ENCODE measurements at places on chromosomes 3 and 15.

DNA sequence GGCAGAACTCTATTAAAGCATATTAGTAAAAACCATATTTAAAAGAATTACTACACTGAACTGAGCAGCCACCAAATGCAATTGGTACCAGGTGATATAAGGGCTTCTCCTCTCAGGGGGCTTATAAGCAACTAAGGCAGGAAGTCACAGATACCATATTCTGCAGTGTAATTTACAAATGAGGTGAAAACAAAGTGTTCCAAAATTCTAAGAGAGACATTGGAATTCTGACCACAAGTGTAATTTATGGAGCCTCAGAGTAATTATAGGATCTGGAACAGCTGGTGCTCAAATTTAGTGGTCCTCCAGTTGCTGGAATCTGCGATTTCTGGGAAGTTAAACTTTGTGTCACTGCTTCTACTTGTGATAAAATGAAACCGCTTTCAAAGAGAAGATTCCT, 3.1 kb upstream of the NR1I2 start:
- no peak for DNase-seq

DNA sequence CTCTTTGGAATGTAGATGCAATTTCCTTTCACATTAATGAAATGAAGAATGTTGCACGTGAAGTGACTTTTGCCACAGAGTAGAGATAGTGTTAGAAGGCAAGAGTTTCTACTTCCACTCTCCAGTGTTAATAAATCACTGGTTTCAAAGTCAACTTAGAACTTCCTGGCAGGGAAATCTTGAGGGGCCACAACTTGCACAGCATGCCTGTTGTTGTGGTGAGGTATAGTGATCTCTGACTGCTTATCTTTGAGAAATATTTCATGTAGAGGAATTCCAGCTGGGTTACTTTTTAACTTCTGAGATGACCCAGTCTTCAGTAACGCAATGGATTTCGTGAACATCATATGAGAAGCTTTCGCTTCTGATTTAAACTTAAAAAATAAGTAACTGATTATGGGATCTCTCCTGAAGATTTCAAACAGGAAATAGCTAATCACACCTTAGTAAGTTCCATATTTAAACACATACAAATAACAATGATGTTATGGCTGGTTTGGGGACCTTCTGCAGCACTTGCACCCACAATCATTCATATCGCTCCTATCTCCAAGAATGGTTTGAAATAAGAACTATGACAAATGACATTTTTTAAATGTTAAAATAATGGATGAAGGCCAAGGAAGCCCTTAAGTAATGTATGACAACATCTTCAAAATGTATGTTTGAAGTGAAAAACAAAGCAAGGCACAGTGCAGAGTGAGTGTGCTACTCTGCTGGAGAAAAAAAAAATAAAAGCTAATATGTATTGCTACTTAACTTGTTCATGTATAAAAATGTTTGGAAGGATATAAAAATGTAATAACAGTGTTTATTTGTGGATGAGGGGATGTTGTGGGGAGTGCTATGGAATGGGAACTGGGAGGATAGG, 726.5 kb upstream of the NECTIN3 start:
- no peak for DNase-seq

DNA sequence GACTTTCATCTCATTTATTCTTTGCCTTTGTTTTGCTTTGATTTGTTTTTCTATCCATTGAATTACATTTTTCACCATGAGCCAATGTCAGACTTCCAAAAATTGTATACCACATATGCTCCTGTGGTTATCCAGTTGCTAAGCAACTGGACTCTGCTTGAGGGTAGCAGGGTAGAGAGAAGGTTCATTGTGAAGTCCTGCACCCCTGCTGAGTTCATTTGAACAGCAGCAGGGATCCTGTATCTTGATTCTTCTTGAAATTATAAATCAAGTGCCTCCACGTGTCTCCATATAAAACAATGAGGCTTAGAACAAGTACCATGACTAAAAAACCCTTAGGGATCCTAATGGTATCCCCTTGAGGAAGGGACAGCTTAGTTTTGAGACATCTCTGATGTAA, 449.3 kb downstream of the ROBO2 start:
- DNase-seq, result no peak

- DNase-seq, result no peak
These were observed 22.7 kb downstream of the EFL1 start for GRCh38 chr15:82239685-82240391.

DNA sequence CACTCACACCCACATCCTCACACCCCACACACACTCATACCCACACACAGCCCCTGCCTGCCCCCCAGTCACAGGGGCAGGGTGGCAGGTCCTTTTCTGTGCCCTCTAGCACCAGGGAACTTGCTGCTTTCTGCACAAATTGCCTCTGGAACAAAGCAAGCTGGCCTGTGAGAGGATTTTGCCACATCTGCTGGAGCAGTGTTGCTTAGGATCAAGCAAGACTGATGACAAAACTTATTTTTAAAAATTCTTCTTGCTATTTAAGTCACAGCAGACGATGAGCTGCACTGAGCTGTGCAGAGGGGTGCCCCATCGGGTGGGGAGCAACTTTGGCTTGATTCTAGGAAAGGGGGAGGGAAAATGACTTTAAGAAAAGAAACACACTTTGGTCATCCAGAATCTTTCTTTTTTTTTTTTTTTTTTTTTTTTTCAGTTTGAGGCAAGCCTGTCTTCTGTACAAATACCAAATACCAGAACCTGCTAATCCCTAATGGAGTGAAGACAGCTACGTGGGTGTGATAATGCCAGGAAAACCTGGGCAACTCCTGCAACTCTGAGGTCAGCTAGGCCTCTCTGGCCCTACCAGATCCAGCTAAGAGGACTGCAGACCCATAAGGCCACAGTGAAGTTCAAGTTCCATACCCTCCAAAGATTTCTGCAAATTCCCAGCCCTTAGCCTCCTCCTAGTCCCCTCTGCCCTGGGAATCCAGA, 195.3 kb downstream of the ABHD5 start:
- no peak for DNase-seq

DNA sequence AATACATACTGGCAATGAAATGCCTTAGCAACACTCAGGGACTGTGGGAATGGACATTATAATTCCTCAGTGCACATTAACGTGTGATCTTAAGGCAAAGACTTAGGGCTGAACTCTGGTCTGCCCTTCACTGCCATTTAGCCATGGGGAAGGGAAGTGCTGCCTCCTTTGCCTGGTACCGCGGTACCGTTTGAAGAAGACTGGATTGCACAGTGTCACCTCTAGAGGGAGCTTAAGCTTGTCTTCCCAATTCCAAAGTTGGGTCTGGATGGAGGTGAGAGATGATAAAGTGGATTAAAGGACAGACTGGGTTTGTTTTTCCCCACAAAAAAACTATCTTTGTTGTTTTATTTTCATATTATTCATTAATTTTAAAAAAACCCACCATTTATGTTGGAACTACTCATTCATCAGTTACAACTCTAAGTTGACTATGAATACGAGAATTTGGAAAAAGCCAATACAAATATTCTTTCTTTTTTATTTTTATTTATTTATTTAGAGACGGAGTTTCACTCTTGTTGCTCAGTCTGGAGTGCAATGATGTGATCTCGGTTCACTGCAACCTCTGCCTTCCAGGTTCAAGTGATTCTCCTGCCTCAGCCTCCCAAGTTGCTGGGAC, 60.0 kb upstream of the SYN2 start:
- DNase-seq, result no peak

DNA sequence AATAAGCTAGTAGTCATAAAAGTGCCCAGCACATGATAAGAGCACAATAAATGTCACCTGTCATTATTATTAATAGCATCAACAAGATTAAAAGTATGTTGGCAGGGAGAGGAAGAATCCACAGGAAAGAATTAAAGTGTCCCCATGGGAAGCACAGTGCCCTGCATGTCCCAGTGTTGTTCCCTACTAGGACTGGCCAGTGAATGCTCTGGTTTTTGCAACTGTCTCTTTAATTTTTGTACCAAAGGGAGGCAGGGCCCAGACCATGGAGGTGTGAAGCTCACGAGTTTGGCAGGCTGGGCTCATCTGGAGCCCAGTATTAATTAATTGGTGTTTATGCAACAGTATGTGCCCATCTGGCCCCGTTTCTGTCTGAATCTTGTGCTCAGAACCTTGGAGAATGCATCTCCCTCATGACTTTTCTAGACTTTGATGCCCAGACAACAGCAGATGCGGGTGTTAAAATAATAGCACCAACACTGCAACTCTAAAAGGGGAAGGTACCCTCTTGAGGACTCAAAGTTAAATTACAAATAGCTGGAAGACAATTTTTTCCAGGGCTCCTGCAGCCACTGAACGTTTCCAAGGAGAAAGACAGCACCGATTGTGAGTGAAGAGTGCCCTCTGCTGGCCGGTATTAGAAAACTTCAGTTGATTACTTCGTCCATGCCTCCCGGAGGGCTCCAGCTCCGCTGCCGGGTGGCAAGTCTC, 71.9 kb upstream of the SPATA12 start:
- DNase-seq, result peak; percentile 54

DNA sequence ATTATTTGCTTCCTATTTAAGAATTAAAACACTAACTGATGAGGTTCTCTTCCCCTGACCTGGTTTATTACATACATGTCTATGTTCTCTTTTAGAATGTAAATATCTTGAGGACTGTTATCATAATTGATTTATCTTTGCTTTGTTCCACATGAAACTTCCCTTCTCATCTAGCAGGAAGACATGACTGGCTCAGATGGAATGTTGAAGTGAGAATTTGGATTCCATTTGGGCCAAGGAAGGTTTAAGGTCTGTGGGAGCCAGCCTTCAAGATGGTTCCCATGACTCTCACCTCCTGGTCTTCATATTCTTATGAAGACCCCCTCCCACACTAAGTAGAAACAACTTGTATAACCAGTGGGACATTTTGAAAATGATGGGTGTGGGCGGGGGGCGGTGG, 222.2 kb upstream of the GADL1 start:
- no peak for DNase-seq

DNA sequence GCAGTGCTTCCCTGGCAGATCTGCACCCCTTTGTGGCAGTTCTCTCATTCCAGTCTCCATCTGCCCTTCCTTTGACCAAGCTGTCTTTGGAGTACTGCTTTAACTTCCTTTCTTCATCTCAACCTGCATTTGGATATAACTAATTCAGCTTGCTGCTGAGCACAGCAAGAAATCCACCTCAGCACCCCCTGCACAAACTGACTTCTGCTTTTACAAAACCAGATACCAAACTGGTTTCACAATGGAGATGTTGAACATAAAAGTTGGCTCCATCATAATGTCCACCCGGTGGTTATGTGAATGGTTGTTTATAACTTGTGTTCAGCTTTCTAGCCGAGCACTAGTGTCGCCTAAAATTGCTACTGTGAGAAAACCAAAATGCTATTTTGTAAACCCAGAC, 341.1 kb upstream of the SEMA6D start:
- no peak for DNase-seq

- no peak for DNase-seq
These were observed 178.2 kb downstream of the LSAMP start for GRCh38 chr3:116267116-116267515.

- DNase-seq, result no peak
These were observed 163.5 kb downstream of the GABRG3 start for GRCh38 chr15:27134481-27134880.

DNA sequence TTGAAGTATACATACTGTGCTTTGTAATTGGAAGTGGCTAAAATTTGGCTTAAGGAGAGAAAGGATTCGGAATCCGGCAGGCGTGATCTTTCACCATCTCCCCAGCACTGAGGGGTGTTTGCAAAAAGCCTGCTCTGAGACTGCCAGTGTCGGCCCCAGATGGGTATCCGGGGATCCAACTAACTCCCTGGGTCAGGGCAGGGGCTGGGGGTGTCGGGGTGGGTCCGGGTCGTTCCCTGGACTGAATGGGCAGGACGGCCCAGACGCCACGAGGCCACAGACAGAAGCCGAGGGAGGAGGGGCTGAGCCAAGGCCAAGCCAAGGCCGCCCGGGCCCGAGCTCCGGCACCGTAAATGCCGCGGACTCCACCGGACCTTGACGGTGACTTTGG, 349 bp downstream of the PPIB start:
- no peak for DNase-seq

GRCh38 chr3:123262868-123263267, 61.1 kb downstream of the SEC22A start:
- no peak for DNase-seq

DNA sequence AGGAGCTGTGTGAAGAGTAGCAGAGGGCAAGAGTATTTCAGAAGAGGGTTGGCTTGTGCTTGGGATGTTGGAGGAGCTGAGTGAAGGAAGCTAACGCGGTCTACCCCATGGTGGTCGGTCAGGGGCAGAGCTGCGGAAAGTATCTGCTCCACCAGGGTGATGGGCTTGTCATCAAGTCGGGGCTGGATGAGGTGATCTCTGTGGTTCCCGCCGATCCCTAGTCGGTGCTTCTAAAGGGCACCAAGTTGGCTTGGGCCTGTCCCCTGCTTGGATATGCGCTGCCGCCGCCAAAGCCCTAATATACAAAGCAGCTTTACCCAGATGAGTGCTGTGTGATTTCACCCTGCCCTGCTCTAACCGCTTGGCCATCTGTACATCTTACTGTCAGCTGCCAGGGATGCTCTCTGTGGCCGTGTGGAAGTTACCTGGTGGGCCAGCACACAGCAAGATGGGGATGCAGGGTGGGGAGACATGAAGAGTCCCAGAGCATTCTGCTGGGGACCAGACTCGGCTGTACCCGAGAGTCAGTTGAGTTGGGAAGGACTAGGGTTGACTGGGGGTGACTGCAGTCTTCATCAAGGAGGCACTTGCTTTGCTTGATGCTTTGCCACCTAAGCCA, 226.1 kb upstream of the BHLHE40 start:
- no peak for DNase-seq
